ENCODE measurements at places on chromosomes 6 and 20.

DNA sequence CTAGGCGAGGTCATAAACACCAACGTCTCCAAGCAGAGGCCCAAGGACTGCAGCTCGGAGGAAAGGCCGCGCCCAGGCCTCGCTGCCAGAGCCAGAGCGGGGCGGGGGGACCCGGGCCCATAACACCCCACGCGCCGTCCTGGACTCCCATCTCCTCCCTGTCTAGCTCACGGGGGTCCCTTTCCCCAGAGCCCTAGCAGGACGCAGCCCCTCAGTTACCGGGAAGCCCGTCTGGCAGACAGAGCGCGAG is 44.9 kb downstream of the MDFI start:
- DNase-seq: no peak

DNA sequence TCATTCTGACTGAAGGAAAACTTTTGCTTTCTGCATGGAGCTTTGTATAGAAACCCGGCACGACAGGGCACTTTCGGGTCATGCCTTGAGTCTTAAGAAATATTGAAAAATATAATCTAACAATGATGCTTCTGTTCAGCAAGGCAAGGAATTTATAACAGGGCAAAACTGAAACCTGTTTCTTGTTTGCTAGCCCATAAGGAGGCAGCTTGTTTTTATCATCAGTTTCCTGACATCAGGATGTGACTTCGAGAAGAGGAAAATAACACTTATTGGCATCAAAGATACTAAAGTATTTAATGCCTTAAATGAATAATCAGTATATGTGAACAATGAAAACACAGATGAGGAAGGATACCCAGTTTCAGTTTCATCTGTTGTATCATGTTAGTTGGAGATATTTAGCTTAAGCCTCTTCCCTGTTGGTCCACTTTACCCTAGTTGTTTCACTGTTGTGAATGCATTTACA is 146.5 kb downstream of the CDKAL1 start:
- DNase-seq: no peak

DNA sequence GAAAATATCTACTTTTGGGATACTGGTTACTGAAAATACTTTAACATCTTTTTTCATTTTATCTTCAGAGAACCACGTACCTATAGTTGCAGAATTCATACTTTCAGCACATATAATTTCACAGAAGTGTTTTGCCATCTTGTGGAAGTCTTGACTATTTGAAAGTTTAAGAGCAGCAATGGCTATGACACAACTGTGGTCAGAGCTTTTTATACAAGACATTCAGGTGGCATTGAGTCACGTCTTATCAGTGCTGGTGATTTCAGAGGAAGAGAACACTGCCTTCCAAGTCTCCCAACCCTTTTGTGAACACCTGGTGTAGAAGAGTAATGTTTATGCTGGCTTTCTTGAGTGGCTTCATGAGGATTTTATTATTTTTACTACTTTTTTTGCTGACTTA is 171.6 kb downstream of the ARID1B start:
- no peak for DNase-seq

DNA sequence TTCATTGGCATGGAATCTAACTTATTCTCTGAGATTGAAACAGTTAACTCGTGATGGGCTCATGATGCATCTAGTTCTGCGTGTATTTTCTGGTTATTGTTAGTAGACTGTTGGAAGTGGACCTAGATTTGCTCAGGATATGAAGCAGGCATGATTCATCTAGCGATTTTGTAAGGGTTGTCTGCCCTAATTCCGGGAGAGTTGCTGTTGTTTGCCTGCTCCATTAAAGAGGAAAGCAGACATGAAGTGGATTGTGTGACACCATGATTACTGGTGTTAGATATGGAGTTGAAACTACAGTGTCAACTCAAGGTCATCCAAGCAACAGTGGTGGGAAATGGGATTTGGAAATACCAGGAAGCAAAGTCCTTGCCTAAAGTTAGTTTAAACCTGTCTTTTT is 41.0 kb downstream of the SOX4 start:
- DNase-seq: no peak

DNA sequence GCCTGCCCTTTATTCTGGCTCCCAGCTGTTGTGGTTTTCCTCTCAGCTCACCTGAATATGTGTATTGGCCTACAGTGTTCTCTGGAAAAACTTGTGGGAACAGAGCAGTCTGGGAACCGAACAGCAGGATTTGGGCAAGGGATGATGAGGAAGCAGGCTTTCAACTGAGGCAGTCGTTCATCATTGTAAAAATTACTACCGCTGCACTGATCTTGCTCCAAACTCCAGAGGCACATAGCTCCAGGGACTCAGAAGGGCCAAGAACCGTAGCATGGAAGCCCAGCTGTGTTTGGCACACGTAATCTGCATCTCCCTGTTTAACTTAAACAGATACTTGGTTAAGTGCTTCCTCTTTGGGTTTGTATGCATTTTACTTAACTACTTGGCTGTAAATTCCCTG is 48.3 kb upstream of the EEF1A1 start:
- DNase-seq: no peak

DNA sequence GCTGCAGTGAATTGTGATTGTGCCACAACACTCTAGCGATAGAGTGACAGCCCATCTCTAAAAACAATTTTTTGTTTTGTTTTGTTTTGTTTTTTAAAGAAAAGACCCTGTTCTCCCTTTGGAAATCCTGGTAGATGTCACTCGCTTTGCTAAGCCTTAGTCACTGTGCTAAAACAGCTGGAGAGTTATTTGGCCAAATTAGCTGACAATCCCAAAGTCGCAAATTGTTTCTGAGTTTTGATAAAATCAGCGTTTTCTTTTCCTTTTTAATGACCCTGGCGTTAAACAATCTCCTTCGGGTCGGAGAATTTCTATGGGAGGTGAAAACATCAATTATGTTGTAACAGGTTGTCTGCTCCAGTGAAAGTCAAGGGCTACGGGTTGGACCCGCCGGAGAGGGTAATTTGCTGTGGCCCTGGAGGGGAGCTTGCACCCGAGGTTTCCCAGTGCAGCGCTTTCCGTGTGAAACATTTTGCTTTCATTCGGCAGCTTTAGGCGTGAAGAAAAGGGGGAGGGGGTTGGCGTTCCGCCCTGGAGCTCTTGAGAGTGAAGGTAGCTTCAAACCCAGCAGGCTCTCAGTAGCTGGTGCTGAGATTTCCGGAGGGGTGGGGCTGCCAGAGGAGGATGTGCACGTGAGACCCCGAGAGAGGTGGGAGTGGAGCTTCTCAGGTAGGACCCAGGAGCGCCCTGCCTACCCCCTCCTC is 296.6 kb downstream of the PHACTR1 start:
- no peak for DNase-seq

GRCh38 chr6:4788953-4789584 is 12.9 kb downstream of the CDYL start:
- no peak for DNase-seq

- DNase-seq: no peak
Observed at GRCh38 chr6:33599413-33599938, 19.4 kb upstream of the BAK1 start.

DNA sequence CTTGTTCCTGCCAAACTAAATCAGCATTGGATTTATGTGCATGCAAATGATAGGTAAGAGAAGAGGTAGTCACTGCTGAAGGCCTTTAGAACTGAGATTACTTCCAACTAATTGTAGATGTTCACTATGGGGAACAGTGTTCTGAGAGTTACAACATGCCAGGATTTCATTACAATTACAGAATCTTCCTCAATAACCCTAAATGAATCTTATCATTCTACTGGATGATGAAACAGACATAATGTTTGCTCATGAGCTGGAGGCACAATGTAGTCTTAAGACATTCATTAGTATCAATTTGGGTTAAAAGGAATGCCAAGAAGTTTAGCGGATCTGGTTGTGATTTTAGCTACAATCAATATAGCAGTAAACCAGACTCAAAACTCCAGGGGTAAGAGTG is 248.9 kb upstream of the THEMIS start:
- DNase-seq: no peak

DNA sequence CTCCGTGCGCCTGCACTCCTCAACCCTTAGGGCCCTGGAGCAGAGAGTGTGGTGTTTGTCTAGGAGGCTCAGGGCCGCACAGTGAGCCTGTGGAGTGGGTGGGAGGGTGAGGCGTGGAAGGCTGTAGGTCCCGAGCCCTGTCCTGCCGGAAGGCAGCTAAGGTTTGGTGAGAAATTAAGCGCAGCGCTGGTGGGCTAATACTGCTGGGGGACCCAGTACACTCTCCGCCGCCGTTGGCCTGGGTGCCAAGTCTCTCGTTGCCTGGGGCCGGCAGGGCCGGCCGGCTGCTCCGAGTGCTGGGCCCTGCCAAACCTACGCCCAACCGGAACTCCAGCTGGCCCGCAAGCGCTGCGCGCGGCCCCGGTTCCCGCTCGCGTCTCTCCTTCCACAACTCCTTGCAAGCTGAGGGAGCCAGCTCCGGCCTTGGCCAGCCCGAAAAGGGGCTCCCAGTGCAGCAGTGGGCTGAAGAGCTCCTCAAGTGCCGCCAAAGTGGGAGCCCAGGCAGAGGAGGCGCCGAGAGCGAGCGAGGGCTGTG is 40.4 kb upstream of the MCUR1 start:
- DNase-seq: no peak

GRCh38 chr6:26534681-26535465 is 3.3 kb upstream of the HMGN4 start:
- no peak for DNase-seq

- no peak for DNase-seq
Observed at GRCh38 chr6:19424853-19425252, 412.3 kb upstream of the ID4 start.

DNA sequence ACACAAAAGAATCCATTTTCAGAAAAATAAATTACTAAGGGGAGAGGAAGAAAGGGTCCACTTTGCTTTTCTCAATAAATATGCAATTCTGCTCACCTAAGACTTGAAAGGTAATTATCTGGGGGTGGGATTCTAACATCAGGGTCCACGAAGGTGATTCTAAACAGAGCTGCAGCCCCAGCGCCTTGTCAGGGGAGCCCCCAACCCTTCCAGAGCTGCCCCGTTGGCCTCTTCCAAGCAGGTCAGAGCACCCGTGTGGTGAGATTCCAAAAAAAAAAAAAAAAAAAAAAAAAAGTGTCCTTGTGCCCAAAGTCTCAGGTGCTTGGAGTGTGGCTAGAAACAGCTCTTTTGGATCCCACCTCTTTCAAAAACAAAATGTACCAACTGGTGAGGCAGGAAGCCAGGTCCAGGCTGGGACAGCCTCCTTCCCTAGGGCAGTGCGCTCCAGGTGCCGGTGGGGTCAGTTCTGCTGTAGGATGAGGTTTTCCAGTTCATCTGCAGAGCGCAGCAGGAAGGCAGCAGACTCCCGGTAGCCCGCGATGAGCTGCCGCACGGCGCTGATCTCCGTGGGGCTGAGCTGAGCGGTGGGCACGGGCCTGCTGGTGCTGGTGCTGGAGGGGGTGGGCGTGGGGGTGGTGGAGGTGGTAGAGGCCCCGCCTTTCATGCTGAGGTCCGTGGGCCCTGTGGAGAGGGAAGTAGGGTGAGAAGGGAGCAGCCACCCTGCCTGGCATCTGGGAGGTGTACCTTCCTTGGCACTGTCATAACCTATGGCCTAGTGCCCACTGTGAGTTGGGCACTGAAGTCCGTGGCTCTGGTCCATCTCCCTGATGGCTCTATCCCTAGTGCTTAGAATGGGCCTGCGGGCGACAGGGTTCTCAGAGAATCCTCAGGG is 89.3 kb downstream of the ASXL1 start:
- no peak for DNase-seq

DNA sequence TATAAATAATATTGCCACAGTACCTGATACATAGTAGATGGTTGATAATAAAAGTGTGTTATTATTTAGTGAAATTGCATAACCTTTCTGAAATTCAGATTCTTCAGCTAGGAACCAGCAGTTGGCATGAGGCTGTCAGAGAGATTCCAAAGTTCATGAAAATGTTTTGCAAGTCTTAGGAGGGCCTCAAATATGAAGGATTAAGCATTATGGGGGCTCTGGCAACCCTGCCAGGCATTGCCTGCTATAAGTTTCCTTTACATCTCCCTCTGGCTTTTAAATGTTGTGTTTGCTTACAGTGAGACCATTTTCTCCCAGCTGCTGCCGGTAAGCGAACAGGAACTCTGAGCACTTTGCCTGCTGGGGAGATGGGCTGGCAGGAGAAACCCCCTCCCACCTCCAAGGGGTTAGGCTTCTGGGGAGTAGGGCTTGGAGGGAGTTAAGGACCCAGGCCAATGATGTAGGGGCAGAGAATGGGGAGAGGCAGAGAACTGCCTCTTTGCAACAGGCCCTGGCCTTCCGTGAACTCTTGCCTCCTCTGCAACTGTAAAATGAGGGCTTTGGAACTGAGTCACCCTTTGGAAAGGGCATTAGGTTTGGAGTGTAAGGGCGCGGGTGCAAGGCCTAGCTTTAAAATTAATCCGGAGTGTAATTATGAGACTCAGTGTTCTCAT is 33.2 kb upstream of the KIF3B start:
- no peak for DNase-seq

- DNase-seq: peak; percentile 49
Observed at GRCh38 chr6:3732345-3733141, 19.0 kb downstream of the PXDC1 start.

GRCh38 chr20:57790176-57790575 is 80.4 kb upstream of the PMEPA1 start:
- DNase-seq: no peak

DNA sequence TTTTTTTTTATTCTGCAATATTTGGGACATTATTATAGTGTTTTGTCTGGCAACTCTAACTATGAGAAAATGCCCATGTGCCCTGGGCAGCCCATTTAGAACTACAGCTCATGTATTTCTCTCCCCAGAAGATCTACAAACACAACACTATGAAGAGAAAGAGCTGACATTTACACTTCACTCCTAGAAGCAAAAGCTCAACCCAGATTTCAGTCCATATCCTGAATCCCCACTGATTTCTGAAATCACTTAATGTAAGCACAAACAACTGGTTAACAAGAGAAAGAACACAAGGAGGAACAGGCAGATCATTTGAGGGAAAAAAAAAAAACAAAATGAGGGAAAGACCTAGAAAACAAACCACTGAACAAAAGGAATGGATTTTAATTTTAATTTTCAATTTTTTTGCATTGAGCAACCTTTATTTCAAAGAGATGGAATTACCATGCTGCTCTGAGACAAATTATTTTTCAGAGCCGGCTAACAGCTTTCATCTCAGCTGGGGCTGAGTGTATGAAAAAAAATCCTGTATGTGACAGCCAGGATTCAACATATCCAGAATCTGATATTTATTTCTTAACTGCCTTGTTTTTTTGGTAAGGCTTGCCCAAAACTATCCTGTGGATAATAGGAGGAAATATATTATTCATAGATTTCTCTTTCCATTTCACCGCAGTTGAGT is 32.5 kb downstream of the KIAA0319 start:
- no peak for DNase-seq

- DNase-seq: no peak
Observed at GRCh38 chr6:159042826-159043181, 2.0 kb downstream of the TAGAP start.

DNA sequence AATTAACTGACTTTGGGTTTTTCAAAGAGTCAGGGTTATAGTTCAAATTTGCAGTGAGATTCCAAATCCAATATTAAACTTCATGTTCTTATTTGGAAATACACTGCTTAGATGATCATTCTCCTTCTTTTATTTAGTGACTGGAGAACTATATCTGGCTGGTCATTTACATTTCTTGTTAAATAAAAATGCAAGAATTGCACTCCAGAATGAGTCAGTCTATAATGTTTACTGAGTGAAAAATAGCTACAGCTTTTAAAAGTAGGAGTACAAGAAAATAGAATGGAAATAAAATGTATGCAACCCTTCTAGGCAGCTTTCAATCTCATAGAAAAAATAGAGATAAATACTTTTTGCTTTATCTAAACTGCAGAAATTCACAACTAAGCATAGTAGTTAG is 54.5 kb upstream of the CD2AP start:
- DNase-seq: no peak

GRCh38 chr6:27811451-27811772 is 100.8 kb downstream of the OR2B2 start:
- DNase-seq: no peak
